ENCODE measurements at places on chromosomes 1 and 21.
A peak's percentile ranks its signal among the peaks of the same experiment; 100 is the strongest.

GRCh38 chr21:25577424-25578055 lies 29.7 kb downstream of the MRPL39 start:
- no peak for DNase-seq

DNA sequence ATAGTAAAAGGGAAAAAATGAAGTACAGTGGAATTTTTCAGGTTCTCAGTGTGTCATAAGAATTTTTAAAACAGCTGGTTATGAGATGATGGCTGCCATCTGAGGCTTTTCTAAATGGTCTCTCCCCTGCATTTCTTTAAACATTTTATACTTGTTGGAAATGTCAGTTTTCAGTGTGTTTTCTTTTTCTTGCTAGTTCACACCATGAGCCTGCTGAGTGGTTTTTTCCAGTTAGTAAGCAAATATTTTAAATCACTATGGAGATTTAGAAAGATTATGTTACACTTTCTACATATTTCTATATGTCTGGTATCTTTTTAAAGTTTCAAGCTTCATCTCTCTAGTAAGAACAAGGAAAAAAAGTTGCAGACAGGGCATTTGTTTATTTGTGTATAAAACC lies 9.6 kb downstream of the RBM15 start:
- no peak for DNase-seq

DNA sequence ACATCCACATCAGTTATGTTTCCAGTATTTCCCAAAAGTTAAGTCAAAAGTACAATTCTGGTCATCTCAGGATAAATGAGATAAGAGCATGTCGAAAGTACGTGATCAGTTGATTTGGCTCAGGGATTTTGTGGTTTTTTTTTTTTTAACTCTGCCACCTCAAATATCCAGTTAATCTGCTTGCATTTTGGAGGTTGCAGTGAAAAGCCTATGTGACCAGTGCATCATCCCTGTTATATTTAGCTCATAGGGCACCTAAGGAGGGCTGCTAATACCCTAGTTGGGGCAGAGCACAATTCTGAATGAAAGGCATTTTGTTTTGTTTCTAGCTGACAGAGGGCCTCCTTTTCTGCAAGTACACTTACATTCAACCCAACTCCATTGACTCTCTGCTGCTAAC lies 31.7 kb upstream of the RGS16 start:
- no peak for DNase-seq

DNA sequence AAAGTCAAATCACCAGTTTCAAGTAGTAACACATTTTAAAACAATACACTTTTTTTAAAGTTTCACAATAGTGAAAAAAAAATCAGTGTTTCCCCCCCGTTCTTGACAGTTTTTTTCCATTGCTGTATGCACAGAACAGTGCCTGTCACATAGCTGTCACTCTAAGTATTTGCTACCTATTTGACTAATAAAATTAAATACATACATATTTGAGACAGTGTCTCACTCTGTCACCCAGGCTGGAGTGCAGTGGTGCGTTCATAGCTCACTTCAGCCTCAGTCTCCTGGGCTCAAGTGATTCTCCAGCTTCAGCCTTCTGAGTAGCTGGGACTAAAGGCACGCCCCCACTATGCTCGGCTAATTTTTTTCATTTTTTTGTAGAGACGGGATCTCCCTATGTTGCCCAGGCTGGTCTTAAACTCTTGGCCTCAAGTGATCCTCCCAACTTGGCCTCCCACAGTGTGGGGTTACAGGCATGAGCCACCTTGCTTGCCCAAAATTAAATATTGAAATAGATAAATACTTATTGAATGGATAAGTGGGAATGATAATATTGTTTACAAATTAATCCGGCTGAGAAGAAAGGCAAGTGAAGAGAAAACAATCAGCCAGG lies 12.6 kb upstream of the RHBG start:
- no peak for DNase-seq

DNA sequence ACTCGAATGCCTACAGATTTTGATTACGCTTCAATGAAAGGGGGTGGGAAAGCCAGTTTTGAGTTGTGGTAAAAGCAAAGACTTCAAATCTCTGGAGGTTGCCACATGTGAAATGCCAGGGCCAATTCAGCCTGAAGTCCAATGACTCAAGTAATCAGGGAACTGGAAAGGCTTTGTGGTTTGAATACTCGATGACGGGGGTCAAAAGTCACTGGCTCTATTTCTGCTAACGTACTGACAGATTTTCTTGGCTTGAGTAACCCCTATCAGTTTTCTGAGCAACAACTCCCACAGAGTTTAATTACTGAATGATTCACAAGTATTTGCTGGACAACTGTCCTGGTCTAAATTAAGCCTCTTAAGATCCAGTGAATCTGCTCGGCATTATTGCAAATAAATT lies 152.2 kb downstream of the SIPA1L2 start:
- no peak for DNase-seq

DNA sequence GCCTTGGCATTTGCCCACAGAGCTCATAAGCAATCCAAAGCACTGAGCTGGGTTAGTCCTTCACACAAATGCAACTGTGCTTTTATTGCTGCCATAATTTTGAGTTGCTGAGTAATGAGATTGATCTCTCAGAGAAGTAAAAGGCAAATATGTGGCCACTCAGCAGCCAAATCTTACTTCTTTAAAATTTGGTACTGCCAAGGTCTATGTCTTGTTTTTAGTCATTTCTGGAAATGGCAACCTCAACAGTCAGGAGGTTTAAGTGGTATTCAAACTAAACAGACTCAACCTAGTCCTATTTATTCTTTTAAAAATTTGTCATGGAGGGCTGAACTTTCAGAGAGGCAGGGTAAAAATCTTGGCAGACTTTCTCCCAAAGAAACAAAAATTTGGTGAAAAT lies 216.4 kb upstream of the GJB5 start:
- DNase-seq: no peak

- DNase-seq: no peak
These were observed 14.9 kb downstream of the CREG1 start for GRCh38 chr1:167538657-167539056.

DNA sequence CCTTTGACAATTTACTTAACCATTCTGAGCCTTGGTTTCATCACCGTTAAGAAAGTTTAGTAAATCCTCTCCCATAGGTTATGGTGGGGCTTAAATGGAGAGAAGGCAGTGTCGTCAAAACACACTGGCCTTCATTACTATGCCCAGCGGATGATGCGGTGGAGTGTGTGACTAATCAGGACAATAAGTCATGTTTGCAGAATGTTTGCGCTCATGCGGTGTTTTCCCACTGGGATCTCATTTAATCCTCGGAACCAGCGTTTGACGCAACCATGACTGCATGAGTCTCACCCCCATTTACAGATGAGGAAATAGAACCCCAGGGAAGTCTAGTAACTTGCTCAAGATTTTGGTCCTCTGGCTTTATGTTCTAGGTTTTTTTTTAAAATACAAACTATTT lies 17.5 kb downstream of the SLC26A9 start:
- no peak for DNase-seq

DNA sequence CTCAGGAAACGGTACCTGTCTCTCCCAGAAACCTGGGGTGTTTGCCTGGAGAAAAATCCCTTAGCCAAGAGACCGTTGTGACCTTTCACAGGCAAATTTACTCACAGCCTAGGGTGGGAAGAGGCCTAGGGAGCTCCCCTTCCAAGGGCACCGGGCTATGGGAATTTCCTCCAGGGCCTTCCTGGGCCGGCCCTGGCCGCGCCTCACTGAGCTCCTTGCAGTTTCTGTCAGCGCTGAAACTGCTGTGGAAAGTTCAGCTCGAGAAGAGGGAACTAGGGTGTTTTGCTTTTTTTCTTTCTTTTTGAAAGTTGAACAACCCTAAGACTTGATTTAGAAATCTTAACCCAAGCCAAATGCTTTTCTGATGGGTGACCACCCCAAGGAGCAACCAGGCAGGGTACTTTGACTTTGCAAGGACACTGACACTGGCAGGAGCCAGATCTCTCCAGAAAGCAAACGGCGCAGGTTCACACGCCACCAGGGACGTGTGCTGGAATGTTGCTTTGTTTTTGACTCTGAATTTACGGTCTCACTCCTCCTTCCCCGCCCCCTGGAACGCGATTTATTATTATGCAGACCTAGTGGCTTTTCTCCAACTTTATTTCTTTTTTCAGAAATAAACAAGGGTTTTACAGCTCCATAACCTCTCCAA lies 229.6 kb upstream of the JUN start:
- DNase-seq: peak; percentile 60

DNA sequence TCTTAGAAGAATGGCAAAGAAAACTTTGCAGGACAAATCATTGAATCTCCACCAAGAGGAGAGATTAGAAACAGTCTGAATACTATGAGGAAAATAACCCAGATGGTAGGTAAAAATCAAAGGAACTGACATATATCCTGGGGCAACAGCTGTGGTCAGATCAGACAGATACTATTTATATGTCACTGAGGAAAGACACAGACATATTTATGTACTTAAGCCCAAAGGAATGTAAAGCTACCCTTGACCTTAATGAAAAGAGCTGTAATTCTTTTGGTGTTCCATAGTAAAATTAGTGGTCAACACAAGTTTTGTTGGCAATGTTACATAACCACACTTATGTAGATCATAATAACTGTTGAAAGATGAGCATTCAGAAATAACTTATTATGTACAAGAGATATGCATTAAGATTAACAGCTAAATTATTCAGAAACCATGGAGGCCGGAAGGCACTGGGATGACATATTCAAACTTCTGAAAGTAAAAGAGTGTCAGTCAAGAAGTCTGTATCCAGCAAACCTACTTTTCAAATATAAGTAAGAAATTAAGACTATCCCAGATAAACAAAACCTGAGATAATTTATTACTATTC lies 166.1 kb upstream of the SAMSN1 start:
- DNase-seq: no peak

DNA sequence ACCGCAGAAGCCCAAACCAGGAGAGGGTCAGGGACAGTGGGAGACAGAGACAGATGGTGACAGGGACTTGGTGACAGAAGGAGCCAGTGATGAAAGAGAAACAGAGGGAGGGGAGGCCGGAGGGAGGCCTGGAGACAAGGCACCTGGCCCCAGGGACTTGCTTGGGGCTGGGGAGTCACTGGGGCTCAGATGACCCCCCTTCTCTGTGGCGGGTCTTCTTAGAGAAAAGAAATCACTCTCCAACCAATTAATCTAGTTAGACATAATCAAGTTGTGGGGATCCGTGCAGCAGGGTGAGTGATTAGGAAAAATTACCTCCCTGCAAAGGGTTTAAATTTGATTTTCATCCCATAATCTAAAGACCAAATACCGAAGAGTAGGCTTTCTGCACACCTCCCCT lies 519.8 kb downstream of the PTPRU start:
- no peak for DNase-seq

GRCh38 chr1:218463194-218464156 lies 118.3 kb downstream of the TGFB2 start:
- peak; percentile 87 for DNase-seq

- no peak for DNase-seq
These were observed 3.1 kb upstream of the UBE2G2 start for GRCh38 chr21:44804762-44805161.

DNA sequence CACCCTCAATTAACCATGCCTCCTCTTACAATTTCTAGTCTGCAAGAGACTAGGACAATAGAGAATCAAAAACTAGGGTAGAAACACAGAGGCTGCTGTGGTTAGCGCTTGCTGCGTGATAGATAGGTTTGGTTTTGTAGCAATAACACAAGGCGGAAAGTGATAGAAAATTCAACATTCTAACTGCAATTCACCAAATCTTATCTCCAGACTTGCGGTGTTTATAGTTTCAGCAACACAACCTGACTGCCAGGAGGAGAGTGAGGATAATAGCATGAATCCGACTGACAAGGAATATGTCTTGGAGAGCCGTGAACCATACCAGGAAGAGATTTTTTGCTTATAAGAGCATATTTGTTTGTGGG lies 30.7 kb upstream of the IFNAR2 start:
- no peak for DNase-seq

- no peak for DNase-seq
These were observed 40.5 kb upstream of the C21orf91 start for GRCh38 chr21:17859661-17860060.

DNA sequence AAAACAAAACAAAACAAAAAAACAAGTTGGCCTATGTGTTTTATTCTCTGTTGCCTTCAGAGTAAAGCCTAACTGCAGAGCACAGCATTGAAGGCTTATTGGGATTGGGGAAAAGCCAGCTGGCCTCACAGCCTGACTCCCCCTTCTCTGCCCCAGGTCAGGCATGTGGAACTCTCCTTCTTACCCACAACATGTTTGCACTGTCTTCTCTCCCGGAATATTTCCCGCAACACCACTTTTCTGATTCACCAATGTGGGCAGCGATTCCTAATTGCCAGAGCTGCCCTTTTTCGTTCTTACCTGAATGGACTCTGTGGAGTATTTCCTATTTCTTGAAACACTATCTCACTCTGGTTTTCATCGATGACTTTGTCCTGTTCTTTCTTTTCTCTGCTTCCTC lies 2.8 kb upstream of the TARBP1 start:
- DNase-seq: no peak

GRCh38 chr1:100422065-100422464 lies 69.8 kb downstream of the CDC14A start:
- DNase-seq: no peak

DNA sequence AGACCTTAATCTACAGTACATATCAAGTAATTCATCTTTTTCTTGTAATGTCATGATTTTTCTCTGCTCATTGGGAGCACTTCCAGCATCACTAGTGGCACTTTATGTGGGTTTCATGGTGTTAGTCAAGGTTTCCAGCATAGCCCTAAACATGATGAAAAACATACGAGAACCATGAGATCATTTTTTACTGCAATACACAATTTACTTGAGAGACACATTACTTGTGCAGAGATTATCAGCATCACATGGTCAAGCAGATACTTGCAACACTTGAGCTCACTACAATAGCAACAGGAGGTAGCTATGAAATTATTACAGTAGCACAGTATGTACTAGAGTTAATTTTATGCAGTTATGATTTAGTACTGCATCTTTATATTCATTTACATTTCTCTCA lies 36.4 kb downstream of the ITGB3BP start:
- DNase-seq: no peak

DNA sequence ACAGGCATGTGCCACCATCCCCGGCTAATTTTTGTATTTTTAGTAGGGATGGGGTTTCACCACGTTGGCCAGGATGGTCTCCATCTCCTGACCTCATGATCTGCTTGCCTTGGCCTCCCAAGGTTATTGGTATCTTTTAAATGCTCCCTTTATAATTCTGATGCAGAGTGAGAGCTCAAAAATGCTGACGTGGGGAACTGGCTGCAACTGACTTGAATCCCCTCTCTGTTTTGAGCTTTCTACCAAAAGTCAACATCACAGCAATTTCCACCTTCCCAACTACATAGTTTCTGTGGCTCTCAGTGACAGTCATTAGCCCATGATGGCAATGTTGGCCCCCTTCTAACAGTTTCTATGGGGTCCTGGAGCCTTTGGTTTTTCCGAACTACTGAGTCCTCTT lies 268.2 kb upstream of the FOXD3 start:
- no peak for DNase-seq
